ENCODE measurements at places on chromosomes 12 and 14.

DNA sequence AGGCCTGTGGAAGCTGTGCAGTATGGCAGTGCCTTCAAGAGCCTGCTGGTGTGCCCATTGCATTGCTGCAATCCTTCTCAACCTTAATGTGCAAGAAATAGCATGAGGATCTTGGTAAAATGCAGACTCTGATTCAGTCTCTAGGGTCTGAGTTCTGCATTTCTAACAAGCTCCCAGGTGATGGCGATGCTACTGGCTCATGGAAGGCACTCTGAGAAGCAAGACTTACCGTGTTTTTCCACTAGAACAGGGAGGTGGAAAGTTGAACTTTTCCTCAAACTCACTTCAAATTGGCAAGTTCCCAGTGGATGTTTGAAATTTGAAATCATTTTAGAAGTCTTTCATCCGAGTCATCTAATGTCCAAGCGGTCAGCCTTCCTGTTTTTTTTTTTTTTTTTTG lies 55.5 kb downstream of the MYRFL start:
- DNase-seq: no peak

- DNase-seq: no peak
Observed at GRCh38 chr12:70646850-70647249, 9.6 kb upstream of the PTPRB start.

GRCh38 chr12:52944683-52945388 lies 4.1 kb upstream of the KRT18 start:
- DNase-seq: no peak

- no peak for DNase-seq
Observed at GRCh38 chr12:91846466-91847055, 299.1 kb downstream of the BTG1 start.

GRCh38 chr12:53825246-53826081 lies 73.7 kb upstream of the CISTR start:
- DNase-seq: no peak

DNA sequence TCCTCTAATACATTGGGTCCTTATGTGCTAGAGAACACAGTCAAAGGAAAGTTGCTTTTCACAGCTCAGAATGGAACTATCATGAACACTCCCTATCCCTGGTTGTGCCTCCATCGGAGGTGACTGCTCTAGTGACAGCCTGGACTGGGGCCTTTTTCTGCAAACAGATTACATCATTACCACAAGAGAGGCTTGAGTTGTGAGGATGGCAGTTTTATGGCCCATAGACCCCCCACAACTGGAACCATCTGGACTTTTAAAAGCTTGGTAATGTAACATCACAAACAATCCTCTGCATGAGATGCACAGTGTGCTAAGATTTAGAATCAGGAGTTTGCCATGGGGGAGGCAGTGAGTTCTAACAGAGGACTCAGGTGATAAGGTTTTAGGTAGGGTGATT lies 46.6 kb upstream of the WSCD2 start:
- no peak for DNase-seq

DNA sequence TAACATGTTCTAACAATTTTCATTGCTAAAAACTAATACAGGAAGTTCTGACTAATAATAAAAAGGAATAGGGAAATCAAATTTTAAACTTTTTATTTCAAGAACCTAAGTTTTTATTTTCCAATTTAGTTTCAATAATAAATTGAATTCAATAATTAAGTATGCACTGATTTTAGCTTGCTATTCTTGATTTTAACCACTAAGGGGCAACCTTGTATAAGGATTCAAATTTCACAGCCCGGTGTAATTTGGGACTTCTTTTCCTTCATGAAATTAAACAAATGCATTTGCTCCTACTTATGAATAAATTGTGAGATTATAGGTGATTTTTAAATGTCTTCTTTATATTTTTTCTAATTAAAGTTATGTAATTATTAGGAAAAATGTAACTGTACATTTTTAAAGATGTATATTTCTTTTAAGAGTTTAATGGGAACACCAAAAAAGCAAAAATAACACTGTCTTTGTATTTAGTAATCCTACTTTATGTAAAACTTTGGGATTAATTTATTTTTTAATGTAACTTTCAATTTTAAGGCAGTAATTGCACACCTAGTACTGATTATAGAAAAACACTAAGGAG lies 241.4 kb upstream of the PDZRN4 start:
- no peak for DNase-seq

GRCh38 chr12:124681779-124682391 lies 114.5 kb upstream of the NCOR2 start:
- DNase-seq: no peak

All from iPS DF 19.7 (cell line).